ENCODE measurements at places on chromosomes 4 and X.

DNA sequence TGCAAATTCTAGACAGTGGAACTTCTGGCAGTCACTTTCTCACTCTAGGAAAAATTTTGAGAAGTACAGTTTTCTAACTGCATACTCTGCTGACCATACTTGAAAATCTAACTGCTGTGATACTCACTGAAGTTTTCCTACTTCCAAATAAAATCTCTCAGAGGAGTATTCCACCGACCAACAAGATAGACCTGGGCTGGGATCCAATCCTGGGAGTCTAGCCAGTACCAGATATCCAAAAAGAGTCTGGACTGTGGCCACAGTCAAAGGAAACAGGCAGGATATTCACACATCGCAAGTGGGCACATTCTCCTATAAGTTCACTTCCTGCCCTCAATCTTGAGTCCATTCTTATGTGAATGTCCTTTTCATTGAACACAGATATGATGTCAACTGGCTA is 1138.7 kb upstream of the PCDH7 start:
- DNase-seq = no peak

GRCh38 chrX:124230655-124231450 is 101.6 kb upstream of the TEX13D start:
- no peak for DNase-seq

GRCh38 chr4:95190751-95191436 is 357.9 kb downstream of the UNC5C start:
- DNase-seq = no peak

GRCh38 chr4:1379351-1379781 is 26.9 kb downstream of the NKX1-1 start:
- no peak for DNase-seq

DNA sequence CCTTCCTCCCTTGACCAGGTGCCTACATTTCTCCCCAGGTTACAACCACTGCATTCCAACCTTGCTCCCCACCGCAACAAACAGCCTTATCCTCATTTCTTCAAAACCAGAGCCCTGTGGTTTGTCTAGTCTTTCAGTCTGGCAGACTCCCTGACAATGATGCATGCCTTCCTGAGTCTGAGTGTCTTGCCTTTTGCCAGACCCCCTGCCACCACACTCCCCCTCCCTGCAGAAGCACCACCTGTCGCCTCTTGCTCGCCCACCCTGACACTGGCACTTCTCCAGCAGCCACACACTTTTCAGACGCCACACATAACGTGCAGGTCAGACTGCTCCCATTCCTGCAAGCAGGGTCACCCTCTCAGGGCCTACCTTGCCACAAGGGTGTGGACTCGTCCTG is 349.2 kb upstream of the NOCT start:
- DNase-seq = no peak

GRCh38 chr4:184395971-184396391 is 78.4 kb downstream of the IRF2 start:
- no peak for DNase-seq

DNA sequence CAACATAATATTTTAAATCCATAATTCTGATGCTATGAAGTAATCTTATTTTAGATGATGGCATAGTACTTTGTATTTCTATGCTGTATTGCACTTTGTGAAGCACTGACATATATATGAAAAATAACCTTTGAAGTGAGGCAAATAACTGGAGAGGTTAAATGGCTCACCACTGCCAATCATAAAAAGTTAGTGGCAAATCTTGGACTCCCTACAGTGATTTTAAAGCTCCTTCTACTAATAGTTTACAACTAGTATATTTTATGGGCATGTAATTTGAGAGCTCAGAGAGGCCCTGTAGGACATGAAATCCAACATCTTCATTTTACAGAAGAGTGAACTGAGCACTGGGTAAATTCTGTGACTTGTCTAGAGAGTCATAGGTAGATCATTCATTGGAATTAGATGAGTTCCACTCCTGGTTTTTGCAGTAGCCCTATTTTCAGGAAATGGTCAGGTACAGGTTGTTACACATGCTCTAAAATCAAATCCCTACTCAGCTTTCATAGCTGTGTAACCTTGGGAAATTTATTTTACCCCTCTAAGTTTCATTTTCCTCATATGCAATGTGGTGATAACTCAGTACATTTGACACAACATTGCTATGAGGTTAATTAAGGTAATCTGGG is 804 bp upstream of the GC start:
- no peak for DNase-seq

GRCh38 chr4:144583658-144584057 is 62.3 kb upstream of the HHIP start:
- DNase-seq = no peak

- no peak for DNase-seq
Measured at GRCh38 chrX:131201986-131202385, 87.1 kb downstream of the IGSF1 start.

DNA sequence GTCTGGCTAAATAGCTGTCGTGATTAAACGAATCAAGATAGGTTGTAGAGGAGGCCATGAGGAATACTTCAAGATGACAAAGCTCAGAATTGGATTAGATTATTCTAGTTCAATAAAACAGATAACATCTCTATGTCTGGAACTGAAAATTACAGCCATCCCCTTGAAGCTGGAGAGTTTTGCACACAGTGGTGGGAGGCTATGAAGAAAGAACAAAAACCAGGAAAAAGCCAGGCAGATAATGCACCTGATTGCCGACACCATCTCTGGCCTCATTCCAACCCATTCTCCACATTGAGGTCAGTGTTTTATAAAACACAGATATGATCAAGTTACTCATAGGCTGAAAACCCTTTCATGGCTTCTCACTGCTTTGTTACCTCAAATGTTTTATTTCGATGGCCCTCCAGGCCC is 188.3 kb downstream of the RASL11B start:
- no peak for DNase-seq

GRCh38 chr4:1682860-1683259 is 1.3 kb downstream of the FAM53A start:
- DNase-seq = no peak

GRCh38 chr4:158630893-158631292 is 40.8 kb downstream of the C4orf46 start:
- no peak for DNase-seq

GRCh38 chr4:87589531-87589930 is 18.8 kb upstream of the DSPP start:
- no peak for DNase-seq

- no peak for DNase-seq
Measured at GRCh38 chrX:106177106-106177981, 9.2 kb downstream of the PWWP3B start.

DNA sequence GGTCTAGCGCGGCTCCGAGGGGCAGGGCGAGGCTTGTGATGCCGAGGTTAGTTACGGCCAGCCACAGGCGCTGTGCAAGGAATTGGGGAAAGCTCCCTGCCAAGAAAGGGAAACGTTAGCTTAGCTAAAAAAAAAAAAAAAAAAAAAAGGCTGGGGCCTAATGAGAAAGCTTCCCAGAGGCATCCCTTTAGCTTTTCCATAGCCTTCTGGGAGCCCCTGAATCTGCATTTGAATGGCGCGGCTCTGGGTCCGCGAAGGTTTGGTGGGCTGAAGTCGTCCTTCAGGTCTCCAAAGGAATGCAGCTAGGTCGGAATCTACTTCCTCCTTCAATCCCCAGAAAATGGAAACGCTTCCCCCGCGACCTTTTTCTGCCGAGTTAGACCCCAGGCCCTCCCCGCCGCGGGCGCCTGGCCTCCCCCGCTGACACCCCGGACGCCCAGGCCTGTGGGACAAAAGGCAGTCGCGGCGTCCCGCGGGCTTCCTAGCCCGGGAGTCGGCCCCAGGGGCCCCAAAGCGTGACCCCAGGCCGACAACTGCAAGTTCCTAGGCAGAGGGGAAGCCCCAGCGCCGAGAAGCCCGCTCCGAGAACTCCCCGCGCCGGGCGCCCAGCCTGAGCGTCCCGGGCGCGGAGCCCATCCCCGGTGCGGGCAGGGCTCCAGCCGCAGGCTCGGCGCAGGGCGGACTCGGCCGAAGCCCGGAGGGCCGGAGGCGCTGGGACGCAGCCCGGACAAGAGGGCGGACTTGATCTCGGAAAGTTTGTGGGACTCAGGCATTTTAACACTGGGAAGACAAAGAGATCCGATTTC is 605 bp upstream of the FAT1 start:
- peak; percentile 37 for DNase-seq

- no peak for DNase-seq
Measured at GRCh38 chr4:43765514-43765913, 683.1 kb downstream of the KCTD8 start.

GRCh38 chrX:11890836-11891514 is 132.9 kb downstream of the MSL3 start:
- no peak for DNase-seq

GRCh38 chr4:137701401-137701800 is 169.1 kb upstream of the PCDH18 start:
- no peak for DNase-seq

DNA sequence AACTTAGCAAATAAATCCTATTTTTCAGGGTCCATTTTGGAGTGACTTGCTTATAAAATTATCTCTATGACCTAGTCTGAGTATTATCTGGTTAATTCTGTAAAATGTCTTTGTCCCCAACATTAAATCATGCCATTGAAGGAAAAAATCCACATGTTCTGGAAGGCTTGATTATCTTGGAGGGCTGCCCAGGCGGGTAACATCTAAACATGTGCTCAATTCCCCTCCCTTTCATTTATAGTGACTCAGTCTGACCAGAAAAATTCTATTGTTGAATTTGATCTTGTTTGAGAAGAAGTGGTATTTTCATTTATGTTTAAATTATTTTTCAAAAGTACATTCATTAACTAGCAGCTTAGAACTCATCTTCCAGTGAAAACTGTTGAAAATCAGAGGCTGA is 55.4 kb upstream of the SLC10A7 start:
- DNase-seq = no peak

DNA sequence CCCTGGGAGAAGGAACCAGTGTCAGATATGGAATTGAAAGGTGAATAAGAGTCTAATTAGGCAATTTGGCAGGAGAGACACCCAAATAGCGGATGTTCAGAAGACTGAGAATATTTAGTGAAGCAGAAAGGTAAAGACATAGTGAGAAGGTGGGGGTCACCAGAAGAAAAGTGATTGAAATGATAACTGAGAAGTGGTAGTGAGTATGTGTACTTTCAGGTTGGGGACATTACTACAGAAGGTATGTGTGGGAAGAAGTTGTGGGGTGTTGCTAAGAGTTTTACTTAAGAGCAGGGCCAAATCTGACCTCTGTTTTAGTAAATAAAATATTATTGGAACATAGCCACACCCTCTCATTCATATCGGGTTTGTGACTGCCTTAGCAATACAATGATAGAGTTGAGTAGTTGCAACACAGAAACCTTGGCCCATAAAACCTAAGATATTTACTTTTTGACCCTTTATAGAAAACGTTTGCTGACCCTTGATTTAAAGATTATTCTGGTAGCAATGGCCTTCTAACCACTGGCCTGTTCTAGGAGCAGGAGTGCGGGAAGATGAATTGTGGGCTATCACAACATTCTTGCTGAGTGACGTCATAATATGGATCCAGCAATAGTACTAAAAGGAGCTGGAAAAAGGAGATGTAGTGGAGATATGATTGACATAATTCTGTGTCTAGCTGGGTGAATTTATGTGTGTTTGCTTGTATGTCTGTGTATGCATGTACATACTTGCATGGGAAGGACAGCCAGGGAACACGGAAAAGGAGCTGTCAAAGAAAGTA is 115.3 kb downstream of the HS3ST1 start:
- DNase-seq = no peak

DNA sequence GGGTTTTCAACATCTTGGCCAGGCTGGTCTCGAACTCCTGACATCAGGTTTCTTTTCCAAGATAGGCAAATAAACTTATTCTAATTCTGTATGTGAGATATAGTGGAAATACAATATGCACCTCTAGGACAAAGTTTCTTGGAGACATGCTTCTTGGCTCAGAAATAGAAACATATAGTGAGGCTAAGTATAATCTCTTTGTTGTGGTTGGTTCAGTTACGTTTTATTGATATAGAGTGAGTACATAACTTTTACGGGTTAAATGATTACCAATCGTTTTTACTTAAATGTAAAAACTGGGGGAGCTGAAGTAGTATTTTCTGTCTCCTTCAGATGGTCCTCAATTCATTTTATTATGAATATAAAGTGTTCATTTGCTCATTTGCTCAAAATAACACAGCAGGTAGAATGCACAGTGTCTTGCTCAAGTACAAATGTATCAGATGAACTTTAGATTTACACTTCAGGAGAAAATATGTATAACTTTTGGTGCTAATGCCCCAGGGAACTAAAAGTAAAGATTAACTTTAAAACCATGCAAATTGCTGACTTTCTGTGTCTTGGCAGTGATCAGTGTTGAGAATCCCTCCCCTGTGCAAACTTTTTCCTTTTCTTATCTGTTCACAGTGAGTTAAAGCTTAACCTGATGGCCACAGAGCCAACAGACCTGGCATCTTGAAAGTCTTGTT is 77.6 kb downstream of the AFF1 start:
- DNase-seq = no peak

DNA sequence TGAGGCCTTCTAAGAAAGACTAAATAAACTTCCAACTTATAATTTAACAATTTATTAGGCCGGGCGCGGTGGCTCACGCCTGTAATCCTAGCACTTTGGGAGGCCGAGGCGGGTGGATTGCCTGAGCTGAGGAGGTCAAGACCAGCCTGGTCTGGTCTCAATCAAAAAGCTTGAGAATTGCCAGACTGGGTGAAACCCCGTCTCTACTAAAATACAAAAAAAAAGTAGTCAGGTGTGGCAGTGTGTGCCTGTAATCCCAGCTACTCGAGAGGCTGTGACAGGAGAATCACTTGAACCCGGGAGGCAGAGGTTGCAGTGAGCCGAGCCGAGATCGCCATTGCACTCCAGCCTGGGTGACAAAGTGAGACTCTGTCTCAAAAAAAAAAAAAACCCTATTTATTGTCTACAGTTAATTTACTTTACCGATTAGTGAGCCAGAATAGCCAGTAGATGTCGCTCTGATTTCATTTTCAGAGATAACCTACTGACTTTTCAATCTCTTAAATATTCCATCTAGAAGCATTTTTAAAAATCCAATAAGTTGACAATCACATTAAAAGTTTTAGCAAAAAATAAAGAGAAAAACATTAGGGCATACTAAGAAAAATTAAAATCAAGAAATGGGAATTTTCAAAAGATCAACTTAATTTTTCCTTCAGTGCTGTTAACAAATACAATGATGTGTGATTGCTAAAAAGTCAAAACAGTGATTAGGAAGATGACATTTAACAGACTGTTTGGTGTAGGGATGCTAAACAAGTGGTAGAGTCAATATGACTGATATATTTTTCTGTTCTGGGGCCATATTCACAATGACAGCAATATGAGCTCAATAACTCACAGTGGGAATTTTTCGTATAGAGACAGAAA is 4.3 kb upstream of the SHROOM3 start:
- DNase-seq = no peak

GRCh38 chr4:5365071-5366008 is 314.1 kb downstream of the STK32B start:
- DNase-seq = no peak

GRCh38 chr4:53089936-53090729 is 228.0 kb downstream of the RASL11B start:
- no peak for DNase-seq

GRCh38 chr4:57462843-57463242 is 352.7 kb upstream of the IGFBP7 start:
- DNase-seq = no peak

- peak; percentile 23 for DNase-seq
Measured at GRCh38 chr4:118076958-118077766, 42.9 kb downstream of the NDST3 start.

- DNase-seq = no peak
Measured at GRCh38 chr4:158315706-158316105, 105.4 kb downstream of the TMEM144 start.
